DMS 273 treated with DMSO at 0.1 percent for 48 hours (cell line): ENCODE measurements at places on chromosomes 3 and 15.

DNA sequence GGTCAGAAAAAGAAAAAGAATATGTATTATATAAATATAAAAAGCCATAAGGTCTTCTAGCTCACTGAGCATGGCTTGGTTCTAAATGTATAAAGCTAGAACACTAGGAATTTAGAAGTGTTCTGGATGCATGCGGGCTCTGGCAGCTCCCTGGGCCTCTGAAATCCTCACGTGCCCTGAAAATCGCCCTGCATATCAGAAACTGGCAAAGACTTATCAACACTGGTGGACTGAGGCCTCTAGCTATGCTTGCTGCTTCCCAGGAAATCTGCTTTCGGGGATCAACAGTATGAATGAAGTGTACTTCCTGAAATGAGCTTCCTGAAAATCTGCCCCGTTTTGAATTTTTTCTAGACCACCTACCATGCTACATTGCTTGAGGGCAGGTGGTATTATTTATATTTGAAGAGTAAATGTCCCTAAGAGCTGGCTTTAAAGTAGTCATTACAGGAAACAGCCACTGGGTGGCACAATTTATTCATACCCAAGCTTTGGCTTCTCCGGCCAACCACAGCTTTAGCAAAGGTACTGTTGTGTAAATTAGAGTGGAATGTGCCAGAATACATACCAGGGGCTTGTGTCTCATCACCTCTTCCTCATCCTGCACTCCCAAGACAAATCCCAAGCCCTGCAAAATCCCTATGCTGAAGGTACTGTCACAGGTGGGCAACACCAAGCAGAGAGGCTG, 17.7 kb downstream of the CRTAP start:
- DNase-seq = no peak

GRCh38 chr15:60804986-60805949, 326.3 kb upstream of the ICE2 start:
- no peak for DNase-seq

DNA sequence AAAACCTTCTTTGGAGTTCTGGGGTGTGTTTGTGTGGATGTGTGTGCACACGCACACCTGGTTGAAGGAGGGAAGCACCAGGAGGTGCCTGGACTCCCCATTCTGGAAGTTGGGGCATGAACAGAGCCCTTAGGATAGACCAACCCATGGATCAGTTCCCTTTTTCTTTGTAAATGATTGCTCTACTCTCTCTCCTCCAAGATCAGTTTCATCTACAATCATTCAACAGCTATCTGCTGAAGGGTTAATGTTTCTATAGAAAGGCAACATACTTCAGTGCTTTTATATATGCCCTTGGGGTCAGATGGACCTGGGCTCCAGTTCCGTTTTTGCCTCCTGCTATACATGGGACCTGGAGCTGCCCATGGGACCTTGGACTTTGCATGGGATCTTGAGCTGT, 352.1 kb upstream of the CFAP20DC start:
- no peak for DNase-seq

DNA sequence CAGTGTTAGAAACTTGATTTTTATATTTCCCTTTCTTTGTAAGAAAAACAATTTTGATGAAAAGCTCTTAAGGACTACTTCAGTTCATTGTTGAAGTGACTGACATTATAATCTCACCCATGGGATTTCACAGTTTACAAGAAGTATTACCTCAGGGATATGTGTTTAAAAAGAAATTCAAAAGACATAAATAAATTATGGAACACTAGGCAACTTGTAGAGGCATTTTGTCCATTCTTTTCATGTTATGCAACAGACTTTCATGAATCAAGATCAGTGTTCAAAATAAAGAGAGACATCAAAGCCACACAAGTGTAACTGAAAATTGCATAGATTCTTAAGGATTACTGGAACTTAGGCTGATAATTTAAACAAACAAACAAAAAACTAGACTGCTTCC, 196.8 kb upstream of the AGTR1 start:
- DNase-seq = no peak

DNA sequence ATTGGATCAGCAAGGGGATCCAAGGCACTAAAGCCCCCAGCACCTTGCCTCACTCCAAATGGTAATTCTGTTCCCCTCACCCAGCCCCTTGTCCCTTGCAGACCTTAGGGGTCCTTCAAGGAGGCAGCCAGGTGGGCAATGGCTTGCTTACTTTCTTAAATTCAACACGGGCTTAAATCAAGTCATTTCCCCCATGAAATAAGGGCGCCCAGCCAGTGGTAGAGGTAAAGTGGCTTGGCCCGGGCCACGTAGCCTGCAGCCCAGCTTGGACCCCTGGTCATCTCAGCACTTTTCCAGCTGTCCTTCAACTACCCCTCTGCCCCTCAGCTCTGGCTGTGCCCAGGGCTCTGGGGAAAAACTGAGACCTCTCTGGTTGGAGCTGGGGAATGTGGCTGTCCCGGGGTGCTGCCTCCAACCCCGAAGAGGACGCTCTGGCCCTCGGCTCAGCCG, 1.2 kb downstream of the PSTPIP1 start:
- DNase-seq = no peak

DNA sequence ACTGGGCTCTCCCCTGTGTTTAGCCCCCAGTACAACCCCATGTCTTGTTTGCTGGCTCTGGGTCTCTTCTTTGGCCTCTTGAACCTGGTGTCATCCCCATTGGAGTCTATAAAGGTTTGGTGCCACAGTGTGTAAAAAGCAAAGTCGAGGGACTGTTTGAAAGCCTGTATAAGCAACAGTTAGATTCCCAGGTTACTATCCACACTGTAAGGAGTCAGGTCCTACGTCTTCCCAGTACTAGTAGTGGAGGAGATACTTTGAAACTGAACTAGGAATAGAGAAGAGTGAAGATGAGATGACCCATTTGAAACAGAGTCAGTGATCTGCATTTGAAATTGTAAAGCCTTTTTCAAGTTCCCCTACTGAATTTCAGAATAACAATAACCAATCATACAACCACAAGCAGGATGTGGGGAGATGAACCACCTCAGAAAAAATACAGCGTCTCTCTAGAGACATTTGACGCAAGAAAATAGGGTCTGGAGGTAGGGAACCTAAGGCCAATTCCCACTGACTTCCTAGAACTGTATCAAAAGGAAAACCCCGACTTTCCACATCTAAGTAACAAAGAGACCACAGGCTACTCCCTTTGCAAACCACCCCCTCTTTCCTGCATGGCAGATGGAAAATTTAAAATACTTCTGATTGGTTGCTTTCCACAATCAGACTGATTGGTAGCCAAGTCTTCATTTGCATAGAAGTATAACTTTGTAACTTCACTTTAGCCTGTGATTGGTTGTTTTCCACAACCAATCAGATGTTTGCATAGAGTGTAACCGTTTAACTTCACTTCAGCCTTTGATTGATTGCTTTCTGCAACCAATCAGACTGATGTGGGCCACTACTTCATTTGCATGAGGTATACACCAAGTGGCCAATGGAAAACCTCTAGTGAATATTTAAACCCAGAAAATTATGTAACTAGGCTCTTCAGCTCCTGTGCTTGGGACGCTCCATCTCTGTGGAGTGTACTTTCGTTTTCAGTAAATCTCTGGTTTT, 49.9 kb upstream of the NEDD4 start:
- DNase-seq = no peak

- DNase-seq = no peak
Measured at GRCh38 chr15:80873366-80873952, 94.3 kb downstream of the CEMIP start.

DNA sequence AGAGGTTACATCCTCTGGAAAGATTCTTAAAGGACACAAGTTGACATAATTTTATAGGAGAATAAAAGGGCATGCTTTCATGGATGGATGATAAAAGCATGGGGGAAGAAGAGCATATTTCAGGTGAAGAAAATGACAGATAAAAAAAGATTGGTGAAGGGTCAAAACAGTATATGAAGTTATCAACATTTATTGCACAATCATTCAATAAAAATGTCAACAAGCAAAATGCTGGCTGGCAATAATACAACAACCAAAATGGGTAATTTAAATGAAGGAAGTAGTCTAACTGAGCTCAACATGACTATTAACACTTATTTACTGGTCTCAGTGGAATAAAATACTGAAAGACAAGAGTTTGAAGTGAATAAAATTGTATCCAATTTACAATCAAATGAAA, 696.7 kb downstream of the SQOR start:
- DNase-seq = no peak

DNA sequence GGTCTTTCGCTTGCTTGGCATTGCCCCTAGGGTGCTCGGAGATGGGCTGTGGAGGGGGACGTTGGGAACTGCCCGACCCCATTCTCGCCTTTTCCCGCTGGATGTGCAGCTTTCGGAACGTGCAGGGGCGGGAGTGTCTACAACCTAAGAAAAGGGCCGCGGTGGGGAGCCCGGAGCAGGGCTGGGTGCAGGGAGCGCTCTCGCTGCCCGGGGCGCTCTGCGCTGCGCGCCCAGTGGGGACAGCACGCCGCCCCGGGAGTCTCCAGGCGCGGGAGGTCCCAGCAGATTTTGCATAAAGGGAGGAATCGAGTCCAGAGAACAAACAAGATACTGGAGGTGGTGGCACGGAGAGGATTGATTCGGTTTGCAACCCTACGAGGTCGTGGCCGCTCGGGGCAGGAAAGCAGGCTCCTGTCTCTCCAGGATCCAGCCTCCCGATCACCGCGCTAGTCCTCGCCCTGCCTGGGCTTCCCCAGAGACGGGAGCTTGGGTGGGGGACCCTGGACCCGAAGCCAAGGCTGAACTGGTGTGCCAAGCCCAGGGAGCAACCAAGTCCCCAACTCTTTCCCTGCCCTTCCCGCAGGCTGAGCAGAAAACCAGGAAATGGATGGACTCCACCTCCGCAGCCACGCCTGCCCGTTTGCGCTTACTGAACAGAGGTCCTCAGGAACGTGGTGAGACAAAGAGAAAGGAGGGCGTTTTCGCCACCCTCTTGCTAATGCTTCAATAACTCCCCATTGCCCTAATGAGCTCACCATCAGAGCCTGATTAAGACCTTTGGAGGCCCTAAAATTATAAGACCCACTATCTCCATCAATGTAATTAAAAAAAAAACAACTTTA, 59.7 kb downstream of the NOX5 start:
- peak; percentile 45 for DNase-seq

DNA sequence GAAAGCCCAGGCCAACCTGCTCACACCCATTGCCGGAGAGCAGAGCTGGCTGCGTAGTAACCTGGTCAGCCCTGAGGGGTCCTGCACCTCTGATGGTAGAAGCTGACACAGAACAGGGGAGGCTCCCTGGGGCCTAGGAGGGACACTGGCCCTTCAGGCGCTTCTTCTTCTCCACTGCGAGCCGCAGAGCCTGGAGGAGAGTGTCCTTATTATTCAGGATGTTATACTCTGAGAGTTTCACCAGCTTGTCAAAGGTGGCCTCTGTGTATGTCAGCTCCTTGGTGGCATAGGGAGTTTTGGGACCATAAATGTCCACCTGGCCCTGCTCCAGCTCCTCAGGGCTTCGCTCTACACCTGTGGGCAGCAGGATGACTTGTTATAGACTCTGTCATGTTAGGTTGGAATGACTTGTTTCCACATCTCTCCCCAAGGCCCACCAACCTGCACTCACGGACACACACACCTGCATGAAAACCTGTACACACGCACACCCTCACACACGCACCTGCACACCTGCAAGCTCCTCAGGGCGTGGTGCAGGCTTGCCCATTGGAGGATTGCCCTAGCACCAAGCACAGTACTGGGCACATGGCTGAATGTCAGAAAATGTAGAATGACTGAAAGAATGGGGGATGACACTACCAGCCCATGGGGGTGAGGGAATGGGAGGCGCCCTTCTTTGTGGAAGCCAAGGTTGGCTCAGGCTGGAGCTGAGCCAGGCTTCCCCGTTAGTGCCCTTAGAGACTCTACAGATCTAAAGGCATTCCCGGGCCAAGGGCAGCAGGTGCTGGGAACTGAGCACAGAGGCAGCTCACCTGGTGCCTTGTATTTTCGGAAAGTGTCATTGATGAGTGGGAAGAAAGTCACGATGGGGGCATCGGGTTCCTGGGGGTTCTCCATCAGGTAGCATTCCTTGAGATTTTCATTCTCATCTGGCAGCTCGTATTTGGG, 11.5 kb upstream of the EHD4 start:
- DNase-seq = no peak

DNA sequence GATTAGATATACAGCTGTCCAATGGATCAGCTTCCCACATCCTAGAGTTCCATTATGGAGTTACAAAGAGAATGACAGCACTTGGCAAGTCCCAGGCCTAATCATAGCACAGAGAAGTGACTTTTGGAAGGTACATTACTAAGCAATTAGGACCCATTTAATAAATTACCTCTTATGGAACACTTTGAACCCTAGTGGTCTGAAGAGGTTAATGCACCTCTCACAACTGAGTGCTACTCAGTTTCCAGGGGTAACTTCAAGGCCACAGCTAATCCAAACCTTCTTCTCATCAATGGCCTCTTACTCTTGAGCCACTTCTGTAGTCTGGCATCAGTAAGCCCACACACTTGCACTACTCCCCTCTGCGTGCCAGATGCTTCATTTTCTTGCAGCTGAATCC, 34.9 kb upstream of the MEIS2 start:
- no peak for DNase-seq

GRCh38 chr15:74826364-74826819, at the start of gene CPLX3:
CPLX3 (plus strand) TSS chr15:74826627; CDS start chr15:74826704, 77 bp downstream.
- DNase-seq = no peak

DNA sequence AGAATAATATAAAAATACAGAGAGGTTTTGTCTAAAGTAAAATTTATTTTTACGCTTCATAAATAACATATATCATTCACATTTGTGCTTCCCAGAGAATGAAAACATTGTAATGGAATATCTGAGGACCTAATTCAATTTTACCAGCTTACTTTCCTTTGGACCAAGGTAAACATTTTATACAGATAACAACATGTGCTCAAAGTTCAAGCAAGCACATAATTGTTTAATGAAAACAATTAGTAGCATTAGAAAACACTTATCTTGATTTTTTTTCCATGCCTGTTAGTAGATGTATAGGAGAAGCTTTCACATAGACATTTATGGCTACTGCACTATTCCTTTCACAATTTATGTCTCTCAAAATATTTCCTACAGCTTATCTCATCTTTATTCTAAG, 400.0 kb downstream of the ZIC1 start:
- no peak for DNase-seq
